Activated T-helper 9 cell treated with anti-CD3 and anti-CD28 coated beads, Interleukin-2, amount 50 U/mL, for 16 hours (primary cell): ENCODE measurements at places on chromosomes 11 and 22.

DNA sequence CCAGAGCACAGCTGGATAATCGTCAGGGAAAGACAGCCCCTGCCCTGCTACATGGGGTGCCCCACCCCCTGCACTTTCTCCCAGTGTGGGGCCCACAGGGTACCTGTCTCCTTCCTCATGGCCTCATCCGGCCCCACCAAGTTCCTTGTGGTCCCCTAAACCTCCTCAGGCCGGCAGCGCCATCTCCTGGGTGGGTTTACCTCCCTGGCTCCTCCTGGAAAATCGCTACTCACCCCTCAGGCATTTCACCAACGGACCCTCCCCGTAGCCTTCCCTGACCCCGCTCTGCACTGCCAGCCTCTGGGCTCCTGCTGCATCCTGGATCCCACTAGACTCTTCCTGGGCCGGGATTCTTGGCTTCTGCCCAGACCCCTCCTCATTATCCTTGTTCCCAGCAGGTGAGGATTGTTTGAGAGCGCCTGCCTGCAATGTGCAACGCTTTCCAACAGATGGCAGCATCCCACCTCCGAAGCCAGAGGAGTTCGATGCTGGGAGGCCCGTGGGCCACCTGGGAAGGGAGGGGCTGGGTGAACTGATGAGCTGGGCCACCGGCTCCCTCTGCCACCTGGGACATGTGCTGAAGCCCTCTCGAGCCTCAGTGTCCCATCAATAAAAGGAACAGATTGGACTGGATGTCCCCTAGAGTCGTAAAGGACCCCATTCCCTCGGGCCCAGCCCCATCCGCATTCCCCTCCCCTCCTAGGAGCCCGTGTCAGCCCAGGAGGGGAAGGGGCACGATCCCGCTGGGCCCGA lies 44.2 kb upstream of the TTLL12 start:
- DNase-seq: peak; percentile 41

GRCh38 chr22:44664149-44664548 lies 37.9 kb upstream of the PRR5 start:
- no peak for DNase-seq

- no peak for DNase-seq
Measured at GRCh38 chr22:29089507-29089906, 16.7 kb downstream of the KREMEN1 start.

- DNase-seq: no peak
Measured at GRCh38 chr22:36117053-36117554, 43.5 kb downstream of the APOL3 start.

- peak; percentile 6 for DNase-seq
Measured at GRCh38 chr22:39839917-39840510, 53.5 kb downstream of the ENTHD1 start.
